ENCODE measurements at places on chromosomes 11 and 22. TPM values are rescaled to one million over a fixed set of nuclear protein-coding genes. Genes with fewer than 3 reads are reported as not detected.

DNA sequence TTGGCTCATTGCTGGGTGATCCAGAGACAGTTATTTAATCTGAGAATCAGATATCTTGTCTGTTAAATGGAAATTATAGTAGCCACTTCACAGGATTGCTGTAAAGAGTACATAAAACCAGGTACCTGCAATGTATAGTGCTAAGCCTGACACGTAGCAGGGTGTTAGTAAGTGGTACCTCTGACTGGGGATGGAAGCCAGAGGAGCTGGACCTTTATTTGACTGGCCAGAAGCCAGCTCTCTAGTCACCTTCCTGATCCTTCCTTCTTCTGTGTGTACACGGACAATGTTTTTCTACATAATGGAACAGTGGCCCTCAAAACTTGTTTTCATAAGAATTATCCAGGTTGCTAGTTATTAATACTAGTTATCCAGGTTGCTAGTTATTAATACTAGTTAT is 25.5 kb upstream of the EHF start:
- DNase-seq = no peak
- H3K27me3 ChIP-seq = peaks cover 20% of the 10 kb centered on the region
- no peak overlapping the region for H3K27ac ChIP-seq
- H3K4me1 ChIP-seq = peaks cover 7% of the 10 kb centered on the region
- no peak overlapping the region for H3K4me3 ChIP-seq

The FGF3 gene
- not detected for total RNA-seq

DNA sequence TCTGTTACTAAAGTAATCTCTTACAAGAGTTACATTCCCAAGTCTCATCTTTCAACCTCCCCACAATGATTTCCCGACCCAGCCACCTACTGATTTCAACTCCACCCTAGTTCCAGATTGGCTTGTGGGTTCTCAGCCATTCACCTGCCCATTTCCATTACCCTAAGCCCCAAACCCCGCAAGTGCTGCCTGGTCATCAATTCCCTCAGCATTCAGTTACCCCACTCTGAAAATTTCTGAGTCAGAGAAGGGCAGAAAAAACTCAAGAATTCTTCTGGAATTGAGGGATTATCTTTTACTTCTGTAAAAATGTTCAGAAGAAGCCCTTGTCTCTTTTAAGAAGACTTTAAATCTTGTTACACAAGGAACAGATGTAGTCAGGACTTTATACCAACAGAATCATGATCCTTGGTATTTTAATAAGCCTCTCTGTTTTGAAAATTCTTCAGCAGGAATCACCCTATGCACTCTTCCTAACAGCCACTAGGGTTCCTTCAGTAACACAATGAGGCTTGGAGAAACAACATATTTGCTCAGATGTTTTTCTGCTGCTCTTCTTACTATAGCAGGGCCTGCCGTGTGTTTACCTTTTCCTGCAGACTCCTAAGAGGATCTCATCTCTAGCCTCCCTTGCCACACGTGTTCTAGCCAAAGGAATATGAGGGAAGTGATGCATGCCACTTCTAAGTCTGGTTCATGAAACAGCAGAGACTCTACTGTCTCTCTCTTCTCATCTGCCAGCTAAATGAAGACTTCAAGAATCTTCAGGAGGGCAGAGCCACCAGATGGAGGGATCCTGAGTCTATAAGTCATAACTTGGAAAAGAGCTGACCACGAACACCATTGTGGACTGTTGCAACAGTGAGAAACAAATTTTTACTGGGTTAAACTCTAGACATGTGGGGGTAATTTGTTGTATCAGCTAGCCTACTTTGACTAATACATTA is 29.3 kb upstream of the PAMR1 start:
- no peaks in the 10 kb centered on the region for H3K4me1 ChIP-seq
- no peak overlapping the region for H3K4me3 ChIP-seq
- no peak for DNase-seq
- H3K27ac ChIP-seq = no peak overlapping the region
- peaks cover 7% of the 10 kb centered on the region for H3K27me3 ChIP-seq

GRCh38 chr11:78072455-78072854 is 7.2 kb downstream of the NDUFC2 start:
- H3K27me3 ChIP-seq = no peaks in the 10 kb centered on the region
- H3K4me3 ChIP-seq = no peak overlapping the region
- H3K27ac ChIP-seq = no peak overlapping the region
- peaks cover 39% of the 10 kb centered on the region for H3K36me3 ChIP-seq

DNA sequence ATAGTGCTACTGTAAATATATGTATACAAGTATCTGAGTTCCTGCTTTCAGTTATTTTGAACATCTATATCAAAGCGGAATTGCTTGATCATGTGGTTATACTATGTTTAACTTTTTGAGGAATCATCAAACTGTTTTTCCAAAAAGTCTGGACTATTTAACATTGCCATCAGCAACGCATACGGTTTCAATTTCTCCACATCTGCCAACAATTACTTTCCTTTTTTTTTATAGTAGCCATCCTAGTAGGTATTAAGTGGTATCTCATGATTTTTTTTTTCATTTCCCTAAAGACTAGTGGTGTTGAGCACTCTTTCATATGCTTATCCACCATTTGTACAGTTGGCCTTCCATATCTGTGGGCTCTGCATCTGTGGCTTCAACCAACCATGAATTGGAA is 1.3 kb upstream of the UBE4A start:
- no peak overlapping the region for H3K4me3 ChIP-seq
- peaks cover 17% of the 10 kb centered on the region for H3K36me3 ChIP-seq
- H3K4me1 ChIP-seq = peaks cover 43% of the 10 kb centered on the region
- no peak overlapping the region for H3K27ac ChIP-seq

GRCh38 chr11:83410605-83411565 is 124.7 kb upstream of the CCDC90B start:
- no peak for DNase-seq
- no peaks in the 10 kb centered on the region for H3K4me1 ChIP-seq
- peaks cover 1% of the 10 kb centered on the region for H3K27me3 ChIP-seq
- H3K36me3 ChIP-seq = no peaks in the 10 kb centered on the region
- no peak overlapping the region for H3K4me3 ChIP-seq

- H3K27me3 ChIP-seq = no peaks in the 10 kb centered on the region
- H3K4me1 ChIP-seq = no peaks in the 10 kb centered on the region
- no peak for DNase-seq
- H3K4me3 ChIP-seq = no peak overlapping the region
- no peaks in the 10 kb centered on the region for H3K36me3 ChIP-seq
Measured at GRCh38 chr11:1912289-1912878, 7.1 kb upstream of the TNNT3 start.

DNA sequence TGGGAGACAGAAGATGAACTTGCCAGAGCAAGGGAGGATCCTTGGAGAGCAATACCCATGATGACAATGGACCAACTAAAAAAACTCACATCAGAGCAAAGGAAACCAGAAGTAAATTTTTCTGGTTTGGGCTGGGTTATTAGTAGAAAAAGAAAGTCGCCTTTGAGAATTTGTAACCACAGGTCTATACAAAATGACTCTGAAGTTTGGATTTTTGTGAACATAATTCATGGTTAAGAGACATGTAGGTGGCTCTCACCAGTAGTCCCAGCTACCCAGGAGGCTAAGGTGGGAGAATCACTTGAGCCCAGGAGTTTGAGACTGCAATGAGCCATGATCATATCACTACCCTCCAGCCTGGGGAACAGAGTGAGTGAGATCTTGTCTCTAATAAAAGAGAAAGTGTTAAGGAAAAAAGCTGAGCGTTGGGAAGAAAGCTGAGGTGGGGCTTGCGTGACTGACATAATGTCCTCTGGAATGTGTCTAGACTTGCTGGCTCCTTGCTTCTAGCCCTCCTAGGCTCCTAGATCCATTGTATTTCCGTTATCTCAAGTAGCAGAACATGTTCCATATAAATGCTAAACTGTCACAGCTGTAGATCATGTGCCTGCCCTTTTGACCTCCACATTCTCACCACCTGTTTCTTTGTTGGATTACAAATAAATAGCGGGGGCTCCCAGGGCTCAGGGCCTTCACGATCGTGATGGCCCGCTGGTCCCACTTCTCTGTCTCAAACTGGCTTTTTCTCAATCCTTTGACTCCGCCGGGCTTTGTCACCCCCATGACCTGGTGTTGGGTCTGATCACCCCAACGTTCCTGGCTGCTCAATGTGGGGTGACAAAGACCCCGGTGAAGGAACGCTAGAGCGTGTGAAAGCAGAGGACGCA is 56.2 kb upstream of the SC5D start:
- H3K27ac ChIP-seq = no peak overlapping the region
- no peak for DNase-seq
- H3K36me3 ChIP-seq = no peaks in the 10 kb centered on the region
- peaks cover 13% of the 10 kb centered on the region for H3K27me3 ChIP-seq

All from activated T-helper 1 cell treated with anti-CD3 and anti-CD28 coated beads, Interleukin-12 subunit alpha, Interleukin-12 subunit beta, Interleukin-2, Interleukin-4 antibody, amounts not matched to agents 30 ng/mL and 10 ng/mL and 1 ng/mL, durations not matched to agents 14 hours and 24 hours and 36 hours (primary cell).